CD8-positive, alpha-beta T cell (primary cell): ENCODE measurements at places on chromosomes 7 and 10. TPM values are rescaled to one million over a fixed set of nuclear protein-coding genes. Genes with fewer than 3 reads are reported as not detected.

GRCh38 chr10:96919785-96920430 is 87.8 kb downstream of the LCOR start:
- DNase-seq, result no peak

- no peak for DNase-seq
Observed at GRCh38 chr10:119700321-119700954, 25.4 kb upstream of the INPP5F start.

- DNase-seq, result no peak
Observed at GRCh38 chr7:135925210-135925609, 51.9 kb downstream of the MTPN start.

DNA sequence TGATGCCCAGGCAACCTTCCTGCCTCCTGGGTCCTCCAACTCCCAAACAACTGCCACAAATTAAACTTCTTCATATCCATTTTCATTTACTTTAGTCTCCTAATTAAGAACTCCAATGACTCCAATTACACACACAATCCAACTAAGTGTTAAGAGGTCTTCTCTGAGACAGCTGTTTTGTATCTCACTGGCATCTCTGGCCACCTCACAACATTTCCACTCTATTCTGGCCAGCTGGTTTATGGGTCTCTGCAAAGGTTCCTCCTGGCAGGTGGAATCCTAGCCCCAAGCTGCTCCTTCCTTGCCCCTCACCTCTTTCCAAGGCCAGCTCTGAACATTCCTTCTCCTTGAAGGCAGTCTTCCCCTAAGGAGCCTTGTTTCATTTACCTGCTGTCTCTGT is 123.1 kb upstream of the HPS1 start:
- DNase-seq, result no peak

DNA sequence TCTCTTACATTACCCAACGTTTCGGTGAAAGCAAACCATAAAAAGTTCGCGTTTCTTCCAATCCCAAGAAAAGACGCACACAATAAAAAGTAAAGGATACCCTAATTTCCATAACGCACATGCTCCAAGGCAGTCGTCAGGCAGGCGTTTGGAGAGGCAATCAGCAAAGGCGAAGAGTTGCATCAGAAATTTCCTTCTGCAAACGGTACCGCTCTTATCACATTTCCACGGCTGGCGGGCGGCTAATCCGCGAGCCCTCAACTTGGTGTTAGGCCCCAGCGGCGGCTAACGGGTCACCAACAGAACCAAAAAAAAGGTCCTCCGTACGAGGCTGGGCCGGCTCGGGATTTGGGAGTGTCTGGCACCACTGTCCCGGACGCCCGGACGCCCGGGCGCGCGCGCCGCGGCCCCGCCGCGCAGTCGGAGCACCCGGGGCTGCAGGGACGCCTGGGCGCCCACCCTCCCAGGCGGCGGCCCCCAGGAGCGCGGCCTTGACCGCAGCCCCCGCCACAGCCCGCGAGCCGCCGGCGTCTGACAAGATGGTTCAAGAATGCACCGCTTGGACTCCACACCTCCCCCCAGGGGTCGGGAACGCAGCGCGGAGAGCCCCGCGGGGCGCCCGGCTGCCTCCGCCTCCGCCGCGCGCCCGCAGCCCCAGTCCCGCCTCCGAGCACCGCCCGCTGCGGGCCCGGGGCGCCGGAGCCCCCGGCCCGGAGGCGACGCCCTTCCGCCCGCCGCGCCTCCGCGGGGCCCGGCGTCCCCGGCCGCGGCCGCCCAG is 9.8 kb upstream of the GRB10 start:
- no peak for DNase-seq

DNA sequence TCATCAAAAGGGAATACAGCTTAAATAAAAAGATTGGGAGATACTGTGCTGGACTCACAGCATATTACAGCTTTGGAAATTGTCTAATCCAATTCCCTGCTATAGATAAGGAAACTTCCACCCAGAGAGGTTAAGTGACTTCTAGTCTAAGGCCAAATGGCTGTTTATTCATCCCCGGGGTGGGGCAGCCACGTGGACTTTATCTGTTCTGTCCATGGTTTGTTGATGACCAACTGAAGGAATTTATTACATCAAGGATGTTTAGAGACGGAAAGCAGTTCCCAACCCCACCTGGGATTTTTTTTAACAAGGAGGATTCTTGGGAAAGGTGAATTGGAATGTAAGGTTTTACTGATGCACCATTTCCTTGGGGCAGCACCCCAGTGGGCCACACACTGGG is 88.6 kb downstream of the ATXN7L1 start:
- DNase-seq, result no peak

DNA sequence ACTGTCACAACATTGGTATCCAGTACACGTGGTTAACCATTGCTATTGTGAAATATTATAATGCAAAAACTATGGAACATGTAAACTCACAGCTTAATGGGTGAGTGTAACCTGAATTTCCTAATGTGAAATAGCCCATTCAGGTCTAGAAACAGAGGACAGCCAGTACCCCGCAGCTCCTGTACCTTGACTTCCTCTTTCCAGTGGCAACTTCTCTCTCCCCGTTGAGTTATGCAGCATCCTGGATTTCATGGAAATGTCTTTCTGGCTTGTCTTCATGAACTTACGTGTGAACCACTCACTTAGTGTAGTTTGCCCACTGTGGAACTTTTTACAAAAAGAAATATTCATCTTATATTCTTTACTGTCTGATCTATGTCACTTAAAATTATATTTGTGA is 384.4 kb downstream of the DPP6 start:
- DNase-seq, result no peak

- DNase-seq, result no peak
Observed at GRCh38 chr7:8112685-8113084, 144.1 kb downstream of the GLCCI1 start.

GRCh38 chr10:70747192-70747965 is 37.8 kb downstream of the TBATA start:
- no peak for DNase-seq

DNA sequence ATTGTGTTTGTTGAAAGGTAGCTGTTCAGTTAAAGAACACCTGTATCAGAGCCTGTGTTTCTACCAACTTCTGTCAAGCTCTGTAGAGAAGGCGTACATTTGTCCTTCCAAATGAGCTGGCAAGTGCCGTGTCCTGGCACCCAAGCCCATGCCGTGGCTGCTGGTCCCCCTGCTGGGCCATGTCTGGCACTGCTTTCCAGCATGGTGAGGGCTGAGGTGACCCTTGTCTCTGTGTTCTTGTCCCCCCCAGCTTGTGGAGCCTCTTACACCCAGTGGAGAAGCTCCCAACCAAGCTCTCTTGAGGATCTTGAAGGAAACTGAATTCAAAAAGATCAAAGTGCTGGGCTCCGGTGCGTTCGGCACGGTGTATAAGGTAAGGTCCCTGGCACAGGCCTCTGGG is 154.9 kb downstream of the EGFR start:
- DNase-seq, result no peak

DNA sequence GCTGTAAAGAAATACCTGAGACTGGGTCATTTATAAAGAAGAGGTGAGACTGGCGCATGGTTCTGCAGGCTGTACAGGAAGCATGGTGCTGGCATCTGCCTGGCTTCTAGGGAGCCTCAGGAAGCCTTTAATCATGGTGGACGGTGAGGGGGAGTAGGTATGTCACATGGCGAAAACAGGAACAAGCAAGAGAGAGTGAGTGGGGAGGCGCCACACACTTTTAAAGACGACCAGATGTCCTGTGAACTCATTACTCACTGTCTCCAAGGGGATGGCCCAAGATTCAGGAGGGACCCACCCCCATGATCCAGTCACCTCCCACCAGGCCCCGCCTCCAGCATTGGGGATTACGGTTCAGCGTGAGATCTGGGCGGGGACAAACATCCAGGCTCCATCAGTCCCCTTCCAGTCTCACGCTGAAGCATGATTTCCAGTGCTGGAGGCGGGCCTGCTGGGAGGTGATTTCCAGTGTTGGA is 3.2 kb downstream of the ZNF316 start:
- peak; percentile 31 for DNase-seq

- DNase-seq, result no peak
Observed at GRCh38 chr10:10973310-10973709, 44.4 kb upstream of the CELF2 start.

VSTM4 gene
- total RNA-seq, result not detected

HOXA7 gene
- not detected for total RNA-seq

HTR5A gene
- not detected for total RNA-seq

SORCS1 gene
- total RNA-seq, result not detected

SEMA3D gene
- total RNA-seq, result not detected

ASB4 gene
- not detected for total RNA-seq

TEX36 gene
- total RNA-seq, result not detected

STEAP4 gene
- not detected for total RNA-seq

NEUROG3 gene
- not detected for total RNA-seq

CFTR gene
- not detected for total RNA-seq

SLC18A2 gene
- 0.14 TPM for total RNA-seq

ADAMTS14 gene
- not detected for total RNA-seq

LUC7L2 gene
- 171 TPM for total RNA-seq

ANKRD1 gene
- total RNA-seq, result not detected

GRID1 gene
- total RNA-seq, result not detected
